ENCODE measurements at places on chromosomes 16 and 17.

DNA sequence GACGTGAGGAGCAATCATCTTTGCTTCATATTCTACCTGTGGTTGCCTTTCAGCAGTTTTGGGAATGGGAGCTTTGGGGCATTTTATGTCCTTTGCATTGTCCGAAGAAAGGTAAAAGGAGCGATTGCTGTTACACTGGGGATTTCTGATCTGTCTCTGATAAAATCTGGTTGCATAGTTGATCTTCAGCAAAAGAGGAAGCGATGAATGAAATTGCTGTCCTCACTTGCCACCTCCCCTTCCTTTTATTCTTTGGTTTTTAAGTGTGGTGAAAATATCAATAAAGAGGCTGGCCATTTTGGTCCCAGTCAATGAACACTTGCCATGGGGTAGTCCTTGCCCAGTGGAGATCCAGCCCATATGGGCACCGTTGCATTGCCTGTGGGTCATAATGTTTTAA is 236.8 kb downstream of the MSI2 start:
- no peak for DNase-seq

DNA sequence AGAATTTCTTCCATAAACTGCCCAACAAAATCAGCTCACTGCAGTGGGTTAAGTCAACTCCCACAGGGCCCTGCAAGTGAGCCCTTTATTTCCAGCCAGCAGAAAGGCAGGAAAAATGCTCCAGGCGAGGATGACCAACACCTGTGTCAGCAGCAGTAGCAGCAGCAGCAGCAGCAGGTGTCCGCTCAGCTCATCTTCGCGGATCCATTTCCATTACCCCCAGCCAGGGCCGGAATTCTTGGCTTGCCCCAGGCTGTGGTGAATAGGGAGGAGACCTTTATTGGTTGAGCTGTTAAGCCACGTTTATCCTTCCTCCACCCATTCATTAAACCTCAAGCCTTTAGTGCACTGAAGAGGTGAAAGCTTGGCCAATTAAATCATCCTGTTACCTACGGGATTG is 46.2 kb downstream of the MARCHF10 start:
- no peak for DNase-seq

DNA sequence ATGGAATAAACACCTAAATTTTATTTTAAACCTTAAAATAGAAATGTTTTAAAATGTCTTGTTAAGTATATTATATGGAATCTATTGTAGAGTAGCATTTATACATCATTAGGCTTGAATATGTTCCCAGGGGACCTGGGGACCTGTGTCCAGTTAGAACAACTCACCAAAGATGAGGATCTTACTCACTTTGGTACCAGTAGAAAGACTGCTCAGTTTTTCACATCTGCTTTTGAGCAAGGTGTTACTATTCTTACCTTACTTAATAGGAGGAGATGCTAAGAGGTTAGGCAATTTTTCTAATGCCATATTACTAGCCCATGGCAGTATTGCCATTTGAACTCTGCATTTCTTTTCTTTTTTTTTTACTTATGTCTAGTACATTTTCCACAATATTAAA is 14.7 kb downstream of the STXBP4 start:
- no peak for DNase-seq

- no peak for DNase-seq
Measured at GRCh38 chr16:80670170-80670865, 129.5 kb downstream of the DYNLRB2 start.

DNA sequence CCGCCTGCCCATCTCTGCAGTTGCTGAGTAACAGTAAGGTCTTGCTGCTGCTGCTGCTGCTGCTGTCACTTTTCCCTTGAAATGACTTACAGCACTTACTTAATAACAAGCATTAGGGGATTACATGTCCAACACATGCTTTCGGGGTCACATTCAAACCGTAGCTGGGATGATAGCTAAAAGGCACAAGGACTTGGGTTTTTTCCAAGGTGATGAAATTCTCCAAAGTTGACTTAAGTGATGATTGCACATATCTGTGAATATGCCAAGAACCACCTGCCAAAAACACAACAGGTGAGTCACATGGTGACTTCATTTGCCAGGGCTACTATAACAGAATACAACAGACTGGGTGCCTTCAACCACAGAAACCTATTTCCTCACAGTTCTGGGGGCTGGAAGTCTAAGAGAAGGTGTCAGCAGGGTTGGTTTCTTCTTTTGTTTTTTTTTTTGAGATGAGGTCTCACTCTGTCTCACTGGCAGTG is 121.9 kb upstream of the TNRC6C start:
- DNase-seq = no peak

DNA sequence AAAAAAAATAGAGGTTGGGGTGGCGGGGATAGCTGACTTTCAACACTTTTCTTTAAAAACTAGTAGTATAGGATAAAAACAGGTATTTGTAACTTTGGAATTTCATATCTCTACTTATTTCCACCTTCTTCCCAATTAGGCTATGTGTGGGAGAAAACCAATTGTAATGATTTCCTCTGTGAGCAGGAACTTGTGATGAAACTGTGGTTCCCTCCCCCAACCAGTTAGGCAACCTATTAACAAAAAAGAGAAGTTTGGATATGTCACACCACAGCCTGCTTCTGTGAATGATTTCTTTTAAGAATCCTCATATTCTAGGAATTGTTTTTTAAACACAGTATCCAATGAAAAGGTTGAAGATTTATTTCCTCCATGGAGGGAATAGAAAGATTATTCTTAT is 1.9 kb downstream of the IGSF6 start:
- no peak for DNase-seq

- no peak for DNase-seq
Measured at GRCh38 chr16:28136751-28137434, 73.4 kb upstream of the GSG1L start.

DNA sequence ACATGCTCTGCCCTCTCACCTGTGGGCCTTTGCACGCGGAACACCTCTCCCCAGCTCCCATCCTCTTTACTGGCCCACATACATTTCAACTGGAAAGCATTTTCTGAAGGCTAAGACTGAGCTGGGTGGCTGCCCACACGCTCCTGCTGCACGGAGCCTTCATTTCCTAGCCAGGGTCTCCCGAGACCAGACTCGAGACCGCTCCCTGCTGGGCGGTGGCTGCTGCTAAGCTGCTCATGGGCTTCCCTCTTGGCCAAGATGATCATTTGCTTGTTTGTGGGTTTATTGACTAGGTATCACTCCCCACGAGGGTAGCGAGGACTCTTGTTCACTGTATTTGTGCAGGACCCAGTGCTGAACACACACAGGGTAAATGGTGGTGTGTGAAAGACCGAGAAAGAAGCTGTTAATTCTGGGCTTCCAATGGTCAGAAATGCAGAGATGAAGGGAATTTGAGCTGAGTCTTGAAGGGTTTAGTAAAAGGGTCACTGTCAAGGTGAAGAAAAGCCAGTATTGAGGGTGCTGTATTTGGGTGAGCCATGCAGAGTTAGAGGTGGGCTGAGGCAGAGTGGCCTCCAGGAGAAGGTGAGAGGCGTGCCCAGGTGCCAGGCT is 907 bp downstream of the TRAPPC2L start:
- no peak for DNase-seq

Measured in NCI-H446 treated with DMSO at 0.1 percent for 48 hours (cell line).